Calu3 (cell line): ENCODE measurements at places on chromosomes 3 and 15.

GRCh38 chr3:125402639-125403038 lies 27.5 kb upstream of the ZNF148 start:
- DNase-seq, result no peak

GRCh38 chr15:84702961-84703482 lies 12.9 kb downstream of the SEC11A start:
- DNase-seq, result no peak

DNA sequence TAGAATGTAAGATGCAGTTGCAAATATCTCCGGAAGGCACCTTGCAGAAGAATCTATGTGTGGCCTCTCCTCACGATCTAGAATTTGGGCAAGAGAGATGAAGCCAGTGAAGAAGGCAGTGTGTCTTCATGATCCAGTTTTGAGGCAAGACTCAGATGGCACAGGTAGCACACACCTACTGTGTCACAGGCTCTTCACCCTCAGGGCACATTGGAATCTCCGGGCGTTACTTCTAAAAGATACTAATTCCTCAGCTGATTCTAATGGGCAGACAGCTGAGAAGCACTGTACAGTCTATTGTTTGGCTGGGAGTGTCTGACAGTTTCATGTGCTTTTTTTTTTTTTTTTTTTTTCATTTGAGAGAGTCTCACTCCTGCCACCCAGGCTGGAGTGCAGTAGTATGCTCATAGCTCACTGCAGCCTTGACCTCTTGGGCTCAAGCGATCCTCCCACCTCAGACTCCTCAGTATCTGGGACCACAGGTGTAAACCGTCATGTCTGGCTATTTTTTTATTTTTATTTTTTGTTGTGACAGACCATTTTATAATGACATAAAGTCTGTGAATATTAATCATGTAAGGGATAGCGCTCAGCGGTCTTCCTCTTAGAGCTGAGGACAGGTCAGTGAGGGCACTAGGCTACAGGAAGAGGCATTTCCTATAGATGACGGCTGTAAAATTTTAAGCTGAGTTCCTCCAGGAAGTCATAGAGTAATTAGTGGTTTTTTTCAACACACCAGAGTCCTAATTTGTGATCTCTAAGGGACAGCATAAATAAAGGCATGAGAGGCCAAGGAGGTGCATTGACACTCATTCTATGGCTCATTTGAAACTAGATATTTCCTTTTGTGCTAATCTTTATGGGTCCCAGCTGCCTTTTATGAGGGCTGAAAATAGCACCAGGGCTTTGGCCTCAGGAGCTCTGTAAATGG lies 4.0 kb downstream of the C3orf52 start:
- no peak for DNase-seq

GRCh38 chr15:57384024-57384423 lies 7.7 kb downstream of the CGNL1 start:
- DNase-seq, result no peak
